ENCODE measurements at places on chromosomes 7 and 10. TPM values are rescaled to one million over a fixed set of nuclear protein-coding genes. Genes with fewer than 3 reads are reported as not detected.

Gene FZD1
- total RNA-seq: 0.08 TPM

Gene AEBP1
- total RNA-seq: 7.8 TPM

Gene GPNMB
- total RNA-seq: 36.6 TPM

- DNase-seq: no peak
- H3K27me3 ChIP-seq: no peaks in the 10 kb centered on the region
- peaks cover 14% of the 10 kb centered on the region for H3K4me1 ChIP-seq
- H3K4me3 ChIP-seq: no peak overlapping the region
Observed at GRCh38 chr7:74302745-74303221, 13.6 kb downstream of the CLIP2 start.

- H3K4me3 ChIP-seq: no peak within 1 kb of the TSS
- H3K4me1 ChIP-seq: no peaks in the 10 kb centered on the region
- H3K27me3 ChIP-seq: peaks cover 9% of the 10 kb centered on the region
- H3K27ac ChIP-seq: no peak within 1 kb of the TSS
Observed at GRCh38 chr10:51074238-51075028, at the start of gene PRKG1. Gene PRKG1 (plus strand): TSS chr10:51074487.

DNA sequence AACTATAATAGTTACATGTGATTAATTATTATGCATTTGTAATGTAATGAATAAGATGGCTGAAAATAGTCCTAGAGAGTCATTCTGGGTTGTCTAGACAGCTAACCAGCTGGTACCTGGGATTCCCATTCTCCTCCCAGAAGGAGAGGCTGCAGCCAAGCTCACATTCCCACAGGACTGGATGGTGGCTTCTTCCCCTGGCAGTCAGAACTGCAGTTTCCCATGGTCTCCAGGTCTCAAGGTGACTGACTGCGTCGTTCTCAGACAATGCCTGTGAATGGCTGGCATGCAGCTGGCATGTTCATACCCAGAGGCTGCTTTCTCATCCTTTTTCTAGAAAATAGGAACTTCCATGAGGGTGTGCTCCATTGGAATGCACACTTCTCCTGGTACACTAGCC, 21.3 kb downstream of the TAS2R16 start:
- no peaks in the 10 kb centered on the region for H3K27me3 ChIP-seq
- DNase-seq: no peak
- no peak overlapping the region for H3K27ac ChIP-seq

Gene SFTPA1
- total RNA-seq: not detected

GRCh38 chr10:90222372-90222771, 521.0 kb downstream of the KIF20B start:
- H3K27ac ChIP-seq: no peak overlapping the region
- no peak for DNase-seq
- no peak overlapping the region for H3K4me3 ChIP-seq
- H3K27me3 ChIP-seq: no peaks in the 10 kb centered on the region
- no peaks in the 10 kb centered on the region for H3K36me3 ChIP-seq

Gene PDZD7
- total RNA-seq: 1.8 TPM

Gene OR2A7
- 3.9 TPM for total RNA-seq

Gene IPMK
- total RNA-seq: 6.1 TPM

Gene RBM20
- not detected for total RNA-seq

Measured in CD4-positive, alpha-beta memory T cell (primary cell).